ENCODE measurements at places on chromosomes 5 and 9.

GRCh38 chr5:58201922-58202648 is 257.8 kb downstream of the PLK2 start:
- no peak for DNase-seq

GRCh38 chr5:103808464-103809106 is 246.0 kb upstream of the NUDT12 start:
- no peak for DNase-seq

- DNase-seq, result no peak
Observed at GRCh38 chr9:4289411-4290326, 10.2 kb downstream of the GLIS3 start.

DNA sequence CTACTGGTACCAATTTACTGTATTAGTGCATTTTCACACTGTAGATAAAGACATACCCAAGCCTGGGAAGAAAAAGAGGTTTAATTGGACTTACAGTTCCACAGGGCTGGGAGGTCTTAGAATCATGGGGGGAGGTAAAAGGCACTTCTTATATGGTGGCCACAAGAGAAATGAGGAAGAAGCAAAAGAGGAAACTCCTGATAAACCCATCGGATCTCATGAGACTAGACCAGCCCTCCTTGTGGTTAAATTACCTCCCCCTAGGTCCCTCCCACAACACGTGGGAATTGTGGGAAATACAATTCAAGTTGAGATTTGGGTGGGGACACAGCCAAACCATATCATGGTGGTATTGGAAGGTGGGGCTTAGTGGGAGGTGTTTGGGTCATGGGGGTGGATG is 56.5 kb upstream of the SPDL1 start:
- DNase-seq, result no peak

DNA sequence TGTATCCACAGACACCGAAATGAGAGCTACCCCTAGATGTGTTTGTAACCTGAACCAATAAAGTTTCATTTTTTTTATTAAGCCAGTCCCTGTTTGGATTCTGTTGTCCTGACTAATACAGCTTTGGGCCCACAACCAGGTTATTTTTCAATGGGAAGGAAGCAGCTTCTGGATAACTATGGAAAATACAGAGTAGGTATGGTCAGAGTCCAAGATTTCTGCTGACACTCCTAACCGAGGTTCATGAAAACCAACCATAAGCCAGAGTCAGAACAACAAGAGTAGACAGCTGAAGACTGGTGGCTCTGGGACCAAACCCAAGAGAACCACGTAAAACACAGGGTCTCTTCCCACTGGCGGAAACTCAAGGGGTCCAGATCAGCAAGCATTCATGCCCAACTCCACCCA is 10.8 kb downstream of the KLF9 start:
- no peak for DNase-seq

GRCh38 chr5:133383580-133383939 is 228.8 kb downstream of the FSTL4 start:
- DNase-seq, result no peak

DNA sequence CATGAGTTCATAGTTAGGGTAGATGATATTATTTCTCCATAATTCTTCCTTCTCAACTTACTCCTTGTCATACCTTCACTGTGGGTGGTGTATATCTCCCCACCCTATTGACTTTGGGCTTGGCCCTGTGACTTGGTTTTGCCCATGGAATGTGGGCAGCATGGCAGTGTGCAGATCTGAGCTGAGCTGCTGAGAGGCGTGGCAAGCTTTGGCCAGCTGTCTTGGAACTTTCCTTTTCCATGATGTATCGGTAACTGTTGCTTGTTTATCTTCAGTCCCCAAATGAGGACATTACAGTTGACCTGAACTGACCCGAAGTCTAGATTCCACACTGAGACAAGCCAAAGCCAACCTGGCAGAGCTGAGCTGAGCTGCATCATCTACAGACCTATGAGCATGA is 70.4 kb downstream of the RALGPS1 start:
- DNase-seq, result no peak

DNA sequence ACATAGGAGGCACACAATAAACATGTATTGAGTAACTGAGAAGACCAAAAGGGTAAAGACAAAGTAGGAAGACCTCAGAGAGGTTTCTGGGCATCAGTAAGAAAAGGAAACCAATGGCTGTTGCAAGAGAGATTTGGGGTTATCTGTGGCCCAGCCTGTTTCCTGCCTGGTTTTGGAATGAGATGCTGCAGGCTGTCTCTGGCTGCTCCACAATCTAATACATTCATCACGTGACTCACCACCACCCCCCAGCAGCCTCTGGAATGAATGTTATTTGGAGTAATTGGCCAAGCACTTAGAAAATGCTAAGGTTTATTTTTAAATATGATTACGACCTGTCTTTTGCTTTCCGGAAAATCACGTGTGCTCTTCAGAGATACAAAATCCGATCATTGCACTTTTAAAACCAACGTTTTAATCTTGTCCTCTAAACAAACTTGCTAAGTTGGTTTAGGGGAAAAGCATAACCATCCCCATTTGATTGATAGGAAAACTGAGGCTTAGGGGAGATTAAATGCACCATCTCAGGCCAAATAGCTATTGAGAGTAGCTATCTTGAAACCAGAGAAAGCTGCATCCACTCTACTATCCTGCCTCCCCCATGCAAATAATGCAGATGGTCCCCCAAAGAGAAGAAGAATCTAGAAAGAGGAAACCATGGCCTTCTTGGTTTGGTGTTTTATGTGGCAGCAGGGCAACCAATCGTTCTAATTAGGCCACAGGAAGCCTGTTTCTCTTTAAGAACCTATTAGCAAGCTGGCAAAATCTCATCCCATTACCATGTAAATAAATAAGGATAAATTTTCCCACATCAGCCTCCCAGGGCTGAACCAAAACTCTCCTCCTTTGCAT is 151.8 kb upstream of the ADRA1B start:
- no peak for DNase-seq

DNA sequence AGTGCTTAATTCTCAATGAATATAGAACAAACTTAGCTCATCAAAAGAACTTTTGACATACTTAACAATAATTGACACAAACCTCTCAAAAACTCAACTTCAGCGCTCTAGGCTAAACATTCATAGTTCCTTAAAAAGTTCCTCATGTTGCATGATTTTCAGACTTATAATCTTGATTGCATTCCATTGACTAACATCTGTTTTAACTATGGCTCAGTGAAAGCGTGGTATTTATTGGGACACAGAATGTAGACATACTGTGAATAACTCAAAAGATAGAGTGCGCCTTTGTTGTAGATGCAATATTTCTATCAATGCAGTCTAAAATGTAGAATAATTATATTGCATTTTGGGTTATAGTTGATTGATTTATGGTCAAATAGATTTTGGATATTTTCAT is 227.1 kb upstream of the HAPLN1 start:
- no peak for DNase-seq

GRCh38 chr5:66585291-66585690 is 10.9 kb upstream of the MAST4 start:
- DNase-seq, result no peak

DNA sequence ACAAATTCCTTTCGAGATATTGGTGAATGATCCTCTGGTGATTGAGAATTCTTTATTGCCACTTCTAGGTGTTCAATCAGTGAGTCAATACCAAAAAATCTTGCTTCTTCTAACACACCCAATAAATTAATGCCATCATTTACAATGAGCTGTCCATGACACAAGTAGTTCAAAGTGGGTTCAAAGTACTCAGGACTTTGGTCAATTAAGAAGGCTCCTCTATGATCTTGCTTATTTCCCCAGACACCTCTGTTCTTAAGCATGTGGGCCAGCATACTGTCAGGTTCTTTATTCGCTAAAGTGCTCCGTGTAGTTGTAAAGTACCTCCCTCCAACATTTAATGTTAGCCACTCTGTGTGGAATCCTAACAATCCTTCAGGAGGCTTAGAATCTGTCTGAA is 127.1 kb downstream of the WDR70 start:
- DNase-seq, result no peak

DNA sequence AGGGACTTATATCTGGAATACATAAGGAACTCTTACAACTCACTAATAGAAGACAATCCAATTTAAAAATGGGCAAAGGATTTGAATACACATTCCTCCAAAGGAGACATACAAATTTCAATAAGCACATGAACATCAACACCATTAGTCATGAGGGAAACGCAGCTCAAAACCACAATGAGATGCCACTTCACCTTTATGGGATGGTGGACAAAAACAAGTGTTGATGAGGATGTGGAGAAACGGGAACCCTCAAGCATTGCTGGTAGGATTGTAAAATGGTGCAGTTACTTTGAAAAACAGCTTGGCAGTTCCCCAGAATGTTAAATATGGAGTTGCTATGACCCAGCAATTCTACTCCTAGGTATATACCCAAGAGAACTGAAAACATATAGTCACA is 72.7 kb upstream of the IER5L start:
- DNase-seq, result no peak

GRCh38 chr9:133726401-133727276 is 11.5 kb downstream of the SARDH start:
- no peak for DNase-seq

DNA sequence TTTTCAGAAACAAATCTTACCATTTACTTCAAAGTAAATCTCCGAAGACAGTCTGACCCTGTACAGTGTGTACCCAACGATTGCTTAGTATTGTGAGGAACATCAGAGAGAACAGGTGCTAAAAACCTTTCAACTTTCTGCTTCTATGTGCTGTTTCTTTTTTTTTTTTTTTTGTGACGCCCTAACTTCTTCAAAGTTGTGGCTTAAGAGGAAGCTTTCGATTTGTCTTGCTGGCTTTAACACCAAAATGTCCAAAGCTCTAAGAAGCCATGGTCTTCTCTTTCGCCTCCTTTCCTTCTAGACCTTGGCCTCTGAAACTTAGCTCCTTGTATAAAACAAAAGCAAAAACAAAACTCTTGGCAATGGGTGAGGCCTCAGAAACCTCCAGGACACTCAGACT is 1.2 kb downstream of the TNFSF8 start:
- no peak for DNase-seq

- no peak for DNase-seq
Observed at GRCh38 chr9:114911167-114911821, 19.1 kb downstream of the TNFSF8 start.

DNA sequence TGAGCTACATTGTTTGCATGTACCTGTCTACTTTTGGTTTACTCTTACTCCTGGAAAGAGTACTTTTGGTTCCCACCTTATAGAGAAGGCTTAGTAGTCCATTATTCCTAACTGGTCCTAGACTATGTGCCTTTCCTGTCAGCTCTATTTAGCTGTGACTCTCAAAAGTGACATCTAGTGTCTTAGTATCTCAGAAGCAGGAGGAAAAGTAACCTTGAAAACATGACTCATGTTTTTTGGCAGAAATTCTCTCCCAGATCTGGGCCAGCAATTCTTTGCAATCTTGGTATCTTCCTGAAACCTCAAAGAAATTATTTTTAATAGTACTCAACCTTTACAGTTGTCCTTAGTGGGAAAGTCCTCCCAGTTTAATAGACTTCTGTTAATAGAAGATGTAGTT is 691.7 kb upstream of the SEMA6A start:
- DNase-seq, result no peak

DNA sequence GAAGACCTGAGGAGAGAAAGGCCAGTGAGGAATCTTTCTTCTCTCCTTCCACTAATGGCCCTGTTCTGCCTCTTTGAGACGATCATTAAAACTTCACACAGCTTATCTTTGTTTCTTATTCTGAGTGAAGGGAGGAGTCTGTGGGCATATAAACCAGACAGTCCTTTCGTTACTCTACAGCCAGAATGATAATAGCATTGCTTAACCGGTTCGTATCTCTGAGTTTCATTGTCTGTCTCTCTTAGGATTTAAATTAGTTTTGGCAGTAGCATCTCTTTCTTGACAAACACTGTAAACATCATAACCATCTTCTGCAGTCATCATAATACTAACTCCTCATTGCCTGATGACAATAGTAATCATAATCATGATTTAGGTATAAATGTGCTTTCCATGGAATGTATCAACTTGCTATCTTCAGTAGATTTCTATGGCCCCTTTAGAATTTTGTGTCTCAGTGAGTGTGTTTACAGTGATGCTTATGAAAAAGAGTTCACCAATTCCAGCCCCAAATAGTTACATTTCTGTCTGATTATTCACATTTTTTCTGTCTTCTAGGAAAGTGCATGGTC is 618.8 kb upstream of the KLF4 start:
- no peak for DNase-seq

All from activated CD4-positive, CD25-positive, alpha-beta regulatory T cell (primary cell).